ENCODE measurements at places on chromosomes 13 and 19.

- DNase-seq: no peak
These were observed 42.5 kb downstream of the CELF5 start for GRCh38 chr19:3266792-3267514.

GRCh38 chr19:53357821-53358581 is 7.5 kb upstream of the ZNF525 start:
- DNase-seq: peak; percentile 9

- no peak for DNase-seq
These were observed 650.8 kb upstream of the KLF12 start for GRCh38 chr13:74784959-74785358.

- DNase-seq: peak; percentile 62
These were observed at the start of gene TLE5 for GRCh38 chr19:3062165-3063105. Gene TLE5 (minus strand): TSS chr19:3062495. CDS start chr19:3062200, 295 bp downstream.

DNA sequence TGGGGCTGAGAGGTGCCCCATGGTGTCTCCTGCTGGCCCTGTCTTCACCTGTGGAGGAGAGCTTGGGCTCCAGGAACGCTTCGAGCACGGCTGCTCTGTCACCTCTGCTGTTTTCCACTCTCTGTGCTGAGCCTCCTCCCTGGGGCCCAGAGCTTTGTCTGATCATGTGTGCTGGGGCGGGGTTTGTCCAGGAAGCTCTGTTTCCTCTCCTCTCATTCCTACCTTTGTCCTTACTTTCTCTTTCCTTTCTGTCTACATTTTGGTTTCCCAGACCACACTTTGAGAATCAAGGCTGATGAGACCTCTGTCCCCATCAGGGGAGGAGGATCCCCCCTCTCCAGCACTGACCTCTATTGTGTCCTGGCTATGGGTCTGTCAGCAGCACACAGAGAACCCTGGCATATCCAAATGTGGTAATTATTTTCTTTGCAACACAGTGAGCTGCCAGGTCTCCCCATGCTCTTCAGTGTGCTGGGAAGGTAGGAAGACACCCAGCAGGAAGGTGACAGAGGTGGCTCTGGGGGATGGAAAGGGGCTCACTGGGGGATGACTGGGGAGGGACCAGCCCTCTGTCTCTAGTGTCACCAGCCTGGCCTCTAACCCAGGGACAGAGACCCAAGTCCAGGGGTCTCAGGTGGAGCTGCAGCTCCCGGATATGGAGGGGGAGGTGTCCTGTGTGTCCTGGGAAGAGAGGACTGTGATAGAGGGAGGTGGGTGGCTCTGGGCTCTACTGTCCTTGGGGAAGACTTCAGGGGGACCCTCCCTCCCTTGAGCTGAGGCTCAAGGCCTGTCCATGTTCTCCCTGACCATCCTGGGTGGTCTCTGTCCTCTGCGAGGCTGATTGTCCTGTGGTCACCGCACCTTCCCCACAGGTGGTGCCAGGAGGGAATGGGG is at the start of gene CEACAM1:
Gene CEACAM1 (minus strand): TSS at position 128 of the 894 bp plus-strand sequence. CDS start 107 bp downstream, at position 21.
- DNase-seq: no peak

- no peak for DNase-seq
These were observed 109.8 kb downstream of the KDM4B start for GRCh38 chr19:5078666-5079065.

- DNase-seq: no peak
These were observed 111.6 kb downstream of the RNF17 start for GRCh38 chr13:24875566-24875965.

GRCh38 chr13:107865643-107866031 is 349.7 kb downstream of the LIG4 start:
- DNase-seq: no peak

DNA sequence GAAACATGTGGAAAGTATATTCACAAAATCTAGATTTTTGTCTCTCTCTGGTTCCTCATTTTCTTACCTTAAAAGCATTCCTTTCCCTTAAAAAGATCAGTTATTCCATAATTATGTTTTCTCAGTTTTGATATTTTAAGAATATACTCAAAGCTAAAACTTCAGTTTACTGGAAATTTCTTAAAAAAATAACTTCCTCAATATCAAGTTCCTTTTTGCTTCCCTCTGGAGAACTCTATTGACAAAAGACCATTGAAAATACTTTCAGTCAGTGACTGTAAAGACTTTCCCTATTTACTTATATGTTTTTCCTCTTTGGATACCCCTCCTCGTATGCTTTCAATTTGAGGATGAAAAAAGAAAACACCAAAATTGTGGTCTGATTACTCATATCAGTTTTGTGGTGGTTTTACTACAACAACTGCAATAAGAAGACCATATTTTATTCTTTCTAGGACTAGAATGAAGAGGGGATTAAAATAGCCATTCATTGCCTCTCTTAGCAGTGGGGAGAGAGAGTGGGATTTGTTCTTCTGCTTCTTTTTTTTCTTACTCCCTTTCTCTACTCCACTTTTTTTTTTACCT is 113.2 kb downstream of the ESD start:
- no peak for DNase-seq

GRCh38 chr19:50325310-50326100 is 3.7 kb downstream of the KCNC3 start:
- peak; percentile 93 for DNase-seq

DNA sequence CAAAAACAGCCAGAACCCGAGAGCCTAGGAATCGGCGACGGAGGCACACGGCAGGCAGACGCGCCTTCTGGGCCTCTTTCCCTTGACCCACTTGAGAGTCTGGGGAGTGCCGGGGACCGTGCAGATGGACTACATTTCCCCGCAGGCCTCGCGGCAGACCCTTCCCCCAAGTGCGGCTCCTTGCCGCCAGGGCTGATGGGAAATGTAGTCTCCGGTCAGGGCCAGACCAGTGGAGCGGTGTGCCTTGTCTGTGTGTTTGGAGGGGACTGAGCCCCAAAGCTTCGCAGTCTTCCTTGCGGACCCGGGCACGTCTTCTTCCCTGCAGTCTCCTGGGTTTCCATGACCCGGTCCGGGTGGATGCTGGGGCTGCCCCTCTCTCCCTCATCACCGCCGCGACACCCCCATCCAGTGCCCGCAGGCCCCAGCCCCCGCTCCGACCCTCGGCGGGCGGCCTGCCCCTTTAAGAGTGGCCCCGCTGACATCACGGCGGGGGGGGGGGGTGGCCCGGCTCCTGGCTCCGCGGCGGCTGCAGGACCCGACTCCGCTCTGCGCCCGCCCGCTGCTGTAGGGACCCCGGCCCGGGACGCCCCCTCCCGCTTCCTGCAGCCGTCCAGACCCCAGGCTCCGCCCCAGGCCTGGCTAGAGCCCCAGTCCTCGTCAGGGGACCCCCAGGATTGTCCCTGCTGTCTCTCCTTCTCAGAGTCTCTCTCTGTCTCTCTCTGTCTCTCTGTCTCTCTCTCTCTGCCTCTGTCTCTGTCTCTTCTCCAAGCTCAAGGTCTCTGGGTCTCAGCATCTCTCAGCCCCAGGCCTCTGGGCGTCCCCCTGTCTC is 758 bp upstream of the CACNG7 start:
- DNase-seq: peak; percentile 80

DNA sequence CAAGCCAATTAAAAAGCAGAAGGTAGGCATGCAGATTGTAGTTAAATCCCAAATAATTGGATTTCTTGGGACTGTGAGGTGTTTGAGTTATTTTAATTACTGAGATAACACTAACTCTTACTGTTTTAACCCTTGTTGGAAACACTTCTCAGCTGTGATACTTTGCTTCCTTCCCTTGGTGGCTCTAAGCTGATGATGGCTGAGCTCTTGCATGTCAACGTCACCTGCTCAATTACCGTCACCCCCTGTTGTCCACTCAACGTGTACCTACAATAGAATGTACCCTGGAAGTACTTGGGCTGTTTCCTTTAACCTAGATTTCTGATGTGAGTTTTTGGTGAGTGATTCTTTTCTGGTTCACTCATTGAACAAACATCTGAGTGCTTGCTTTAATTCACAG is 303.4 kb downstream of the SLC7A1 start:
- DNase-seq: no peak

- no peak for DNase-seq
These were observed 15.7 kb downstream of the RANBP3 start for GRCh38 chr19:5961969-5962945.

- DNase-seq: no peak
These were observed 2.5 kb downstream of the ITPKC start for GRCh38 chr19:40719414-40719894.

GRCh38 chr13:65593298-65593874 is 1636.8 kb downstream of the PCDH9 start:
- DNase-seq: no peak

DNA sequence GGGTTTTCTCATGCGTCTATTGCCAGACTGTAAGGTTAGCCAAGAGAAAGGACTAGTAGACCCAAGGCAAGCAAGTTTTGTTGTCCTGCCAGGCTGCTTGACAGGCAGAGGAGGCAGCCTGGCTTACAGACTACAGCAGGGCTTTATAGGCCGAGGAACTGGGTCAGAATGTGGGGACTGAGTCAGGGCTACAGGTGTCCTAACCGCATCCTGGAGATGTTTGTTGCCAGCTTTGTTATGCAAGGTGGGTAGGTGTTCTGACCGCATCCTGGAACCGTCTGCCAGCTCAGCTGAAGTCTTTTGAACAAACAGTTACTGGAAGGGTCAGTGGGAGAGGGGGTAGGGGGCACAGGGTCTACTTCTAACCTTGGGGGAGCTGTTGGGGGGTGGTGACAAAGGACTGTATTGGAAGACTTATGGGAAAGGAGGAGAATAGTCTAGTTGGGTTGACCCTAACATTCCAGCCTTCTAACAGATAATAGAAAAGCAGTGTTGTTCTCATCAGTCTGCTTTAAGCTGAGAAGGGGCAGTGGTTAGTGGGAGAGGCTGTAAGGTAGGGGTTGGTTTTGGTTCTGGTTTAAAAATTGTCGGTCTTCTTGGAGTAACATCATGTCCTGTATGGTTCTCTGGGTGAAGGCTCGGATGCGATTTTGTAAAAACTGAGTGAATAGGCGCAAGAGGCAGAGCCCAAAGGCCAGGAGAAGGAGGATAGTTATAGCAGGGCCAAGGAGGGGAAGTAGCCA is 913.8 kb upstream of the SLITRK5 start:
- DNase-seq: no peak

- no peak for DNase-seq
These were observed 8.7 kb downstream of the CD177 start for GRCh38 chr19:43362179-43362578.

DNA sequence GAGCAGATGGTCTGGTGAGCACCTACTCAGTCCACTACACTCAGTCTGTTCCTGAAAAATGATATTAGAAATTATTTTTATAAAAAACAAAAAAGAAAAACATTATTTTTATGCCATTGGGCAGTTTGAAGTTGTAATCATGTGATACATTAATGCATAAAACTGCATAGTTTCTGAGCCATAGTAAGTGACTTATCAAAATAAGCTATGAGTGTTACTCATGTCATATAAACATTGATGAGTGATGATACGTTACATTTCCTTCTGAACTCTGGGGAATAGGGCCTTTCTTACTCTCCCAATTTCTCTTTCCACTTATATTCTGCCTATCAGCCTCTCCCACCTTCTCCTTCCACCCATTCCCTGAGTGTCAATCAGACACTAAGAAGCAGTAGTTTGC is 8.9 kb downstream of the ZNF805 start:
- DNase-seq: no peak

GRCh38 chr19:35509018-35509652 is 4.3 kb downstream of the DMKN start:
- DNase-seq: peak; percentile 35

GRCh38 chr19:40689339-40690049 is 957 bp downstream of the NUMBL start:
- peak; percentile 53 for DNase-seq

GRCh38 chr19:9875796-9876195 is 40.7 kb downstream of the PIN1 start:
- DNase-seq: peak; percentile 21

- DNase-seq: no peak
These were observed 18.6 kb downstream of the ZNF177 start for GRCh38 chr19:9381361-9381785.

- no peak for DNase-seq
These were observed 1591.6 kb upstream of the MIR17HG start for GRCh38 chr13:89755729-89756492.

GRCh38 chr19:15107061-15108010 is at the start of gene SYDE1:
Gene SYDE1 (plus strand): TSS chr19:15107401. CDS start chr19:15107434, 33 bp downstream.
- DNase-seq: no peak

- DNase-seq: peak; percentile 60
These were observed 13.5 kb upstream of the TPM4 start for GRCh38 chr19:16062789-16063188.

- no peak for DNase-seq
These were observed 13.0 kb upstream of the JUND start for GRCh38 chr19:18294467-18294864.

DNA sequence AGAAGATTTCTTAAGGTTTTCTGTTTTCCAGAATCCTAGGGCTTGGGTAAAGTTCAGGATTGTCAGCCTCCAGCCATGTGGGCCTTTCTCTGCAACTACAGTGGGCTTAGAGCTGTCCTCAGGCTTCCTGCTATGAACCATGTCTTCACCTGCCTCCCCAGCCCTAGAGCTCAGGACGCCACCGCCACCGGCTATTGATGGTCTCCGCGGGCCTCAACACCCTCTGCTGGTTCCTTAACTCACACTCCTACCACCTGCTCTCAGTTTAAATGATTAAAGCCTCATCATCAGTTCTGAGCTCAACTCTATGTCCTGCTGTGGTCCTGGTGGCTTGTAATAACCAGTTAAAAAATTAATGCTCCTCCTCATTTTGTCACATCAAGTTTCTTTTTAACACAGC is 221.0 kb downstream of the EFNB2 start:
- peak; percentile 23 for DNase-seq

GRCh38 chr19:17579661-17580244 is 24.3 kb downstream of the COLGALT1 start:
- peak; percentile 59 for DNase-seq

GRCh38 chr19:35609851-35610353 is 2.6 kb upstream of the HAUS5 start:
- no peak for DNase-seq

DNA sequence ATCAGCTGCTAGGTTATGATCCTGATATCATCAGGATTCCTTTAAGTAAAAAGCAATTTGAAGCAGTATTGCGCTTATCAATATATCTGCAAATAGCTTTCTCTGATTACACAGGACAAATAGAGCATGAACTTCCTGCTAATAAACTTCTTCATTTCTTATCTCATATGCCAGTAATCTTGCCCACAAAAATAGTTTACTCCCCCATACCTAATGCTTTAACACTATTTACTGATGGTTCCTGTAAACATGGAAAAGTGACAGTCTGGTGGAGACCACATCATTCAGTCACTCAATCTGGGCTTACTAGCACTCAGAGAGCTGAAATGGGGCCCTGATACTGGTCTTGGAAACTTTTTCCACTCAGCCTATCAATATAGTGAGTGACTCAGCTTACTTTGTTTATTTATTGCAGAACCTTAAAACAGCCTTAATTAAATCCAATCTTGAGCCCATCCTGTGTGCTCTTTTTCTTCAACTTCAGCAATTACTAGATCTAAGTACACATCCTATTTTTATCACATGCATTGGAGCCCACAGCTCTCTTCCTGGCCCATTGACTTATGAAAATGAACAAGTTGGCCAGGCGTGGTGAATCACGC is 1464.3 kb downstream of the UQCRFS1 start:
- no peak for DNase-seq
